Progenitor cell of endocrine pancreas (in vitro differentiated cells): ENCODE measurements at places on chromosomes 1 and 21.

DNA sequence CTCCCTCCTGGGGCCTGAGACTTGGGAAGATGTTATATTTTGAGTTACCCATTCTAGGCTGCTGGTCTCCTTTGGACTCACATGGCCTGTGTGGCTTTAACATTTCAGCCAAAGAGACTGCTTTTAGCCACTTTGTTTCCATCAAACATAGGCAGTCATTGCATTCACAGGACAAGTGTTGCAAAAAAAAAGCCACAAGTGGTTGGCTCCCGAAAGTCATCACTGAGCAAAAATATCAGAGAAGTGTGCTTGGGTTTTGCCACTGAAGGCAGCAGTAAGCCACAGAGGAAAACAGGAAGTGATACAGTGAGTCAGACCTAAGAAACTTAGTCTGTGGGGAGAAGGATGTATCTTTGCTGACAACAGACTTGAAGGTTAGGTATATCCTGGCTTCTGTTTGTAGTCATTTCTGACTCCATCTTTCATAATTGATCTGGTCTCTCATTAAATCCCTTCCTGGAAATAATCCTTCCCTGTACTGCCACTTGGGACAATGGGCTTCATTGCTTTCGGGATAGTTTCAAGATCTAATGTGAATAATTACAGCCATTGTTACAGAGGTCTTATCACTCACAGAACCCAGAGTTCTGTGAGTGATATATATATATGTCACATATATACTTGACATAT is 80.9 kb downstream of the COLGALT2 start:
- no peak for DNase-seq

DNA sequence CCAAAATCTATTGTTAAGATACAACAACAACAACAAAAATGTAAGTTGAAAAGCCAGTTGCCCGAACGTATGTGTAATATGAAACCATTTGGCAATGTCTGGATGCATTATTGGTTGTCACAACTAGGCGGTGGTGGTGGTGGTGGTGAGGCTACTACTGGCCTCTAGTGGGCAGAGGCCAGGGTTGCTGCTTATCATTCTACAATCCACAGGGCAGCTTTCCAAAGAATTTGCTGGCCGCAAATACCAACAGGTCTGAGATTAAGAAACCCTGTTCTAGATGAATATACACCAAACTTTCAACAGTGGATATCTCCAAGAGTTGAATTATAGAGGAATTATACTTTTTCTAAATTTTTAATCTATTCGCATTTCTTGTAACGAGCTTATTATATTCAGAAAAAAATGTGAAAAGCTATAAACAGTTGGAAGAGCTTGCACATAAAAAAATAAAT is 26.8 kb upstream of the ZNF697 start:
- DNase-seq = no peak

DNA sequence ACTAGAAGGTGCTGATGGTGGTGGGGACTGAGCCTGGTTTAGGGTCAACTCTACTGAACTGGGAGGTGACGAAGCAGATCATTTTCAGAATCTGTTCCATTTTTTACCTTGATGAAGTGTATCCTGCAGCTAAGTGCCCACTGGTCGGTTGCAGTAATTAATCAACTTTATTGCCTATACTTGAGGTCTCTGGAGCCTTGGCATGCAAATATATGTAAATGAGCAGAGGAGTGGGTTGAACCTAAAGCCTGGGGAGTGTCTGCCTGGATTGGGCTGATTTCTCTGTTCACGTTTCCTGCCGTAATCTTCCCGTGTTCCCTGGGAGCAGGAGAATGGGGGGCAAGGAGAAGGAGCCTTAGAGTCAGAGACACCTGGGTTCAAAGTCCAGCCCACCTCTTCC is 286.8 kb downstream of the PTPRU start:
- DNase-seq = peak; percentile 3

DNA sequence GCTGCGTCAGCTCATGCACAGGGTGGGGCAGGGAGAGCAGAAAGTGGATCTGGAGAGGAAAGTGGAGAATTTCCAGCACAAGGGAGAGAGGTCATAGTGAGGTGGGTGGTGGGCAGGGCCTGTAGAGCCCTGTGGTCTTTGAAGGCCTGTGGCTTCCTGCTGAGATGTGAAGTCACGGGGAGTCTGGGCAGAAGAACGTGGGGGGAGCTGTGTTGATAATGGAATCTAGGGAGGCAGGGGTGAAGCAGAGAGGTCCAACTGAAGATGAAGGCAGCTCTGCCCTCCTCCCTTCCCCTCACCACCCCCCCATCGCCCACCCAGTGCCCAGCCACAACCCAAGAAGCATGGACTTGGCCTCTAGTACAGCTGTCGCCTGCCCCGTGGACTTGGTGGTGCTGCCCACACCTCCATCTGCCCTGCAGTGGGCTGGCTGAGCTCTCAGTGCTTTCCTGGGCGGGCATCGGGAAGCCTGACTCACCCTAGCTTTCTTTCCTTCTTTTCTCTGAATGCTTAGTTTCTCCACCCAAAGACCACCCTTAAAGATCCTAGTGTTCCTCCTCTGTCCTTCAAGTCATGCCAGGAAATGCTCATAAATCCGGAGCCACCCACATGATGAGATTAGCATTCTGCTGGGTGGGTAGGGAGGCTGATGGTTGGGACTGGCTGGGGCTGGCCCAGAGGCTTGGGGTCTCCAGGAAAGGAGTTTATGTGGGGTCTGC is 186.1 kb downstream of the TRABD2B start:
- DNase-seq = no peak

DNA sequence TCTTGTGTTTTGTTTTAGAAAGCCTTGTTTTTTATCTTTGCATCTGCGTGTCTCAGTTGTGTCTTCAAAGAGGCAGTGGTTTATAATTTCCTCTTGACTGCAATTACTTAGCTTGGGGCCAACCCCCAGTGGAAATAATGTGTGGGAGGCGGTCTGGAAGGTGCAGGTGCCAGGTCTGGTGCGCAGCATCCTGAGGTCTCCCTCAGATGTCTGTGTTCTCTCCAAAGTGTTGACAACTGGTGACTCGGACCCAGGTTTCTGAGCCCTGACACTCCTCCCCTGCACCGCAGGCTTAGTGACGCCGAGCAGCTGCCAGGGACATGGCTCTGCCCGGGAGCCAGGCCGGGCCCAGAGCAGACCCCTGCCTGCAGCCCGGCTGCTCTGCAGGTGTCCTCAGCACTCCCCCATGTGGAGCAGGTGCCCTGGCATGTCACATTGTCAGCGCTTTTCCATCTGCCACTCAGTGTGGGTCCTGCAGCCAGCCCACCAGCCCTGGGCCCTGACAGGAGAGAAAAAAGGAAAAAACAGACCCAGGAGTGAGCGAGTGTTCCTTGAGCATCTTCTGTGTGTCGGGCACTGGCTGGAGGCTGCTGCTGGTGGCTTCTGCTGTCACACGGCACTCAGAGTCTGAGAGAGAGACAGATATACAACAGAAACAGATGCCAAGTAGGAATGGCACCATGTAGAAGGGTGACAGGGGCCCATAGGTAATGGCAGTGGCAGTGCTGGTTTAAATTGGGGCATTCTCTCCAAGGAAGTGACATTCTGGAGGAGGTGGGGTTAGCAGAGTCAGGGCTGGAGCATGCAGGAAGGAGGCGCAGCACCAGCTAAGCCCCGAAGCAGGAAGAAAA is 24.8 kb upstream of the SELENON start:
- DNase-seq = no peak

- no peak for DNase-seq
Observed at GRCh38 chr1:167927046-167927754, 9.3 kb upstream of the DCAF6 start.

DNA sequence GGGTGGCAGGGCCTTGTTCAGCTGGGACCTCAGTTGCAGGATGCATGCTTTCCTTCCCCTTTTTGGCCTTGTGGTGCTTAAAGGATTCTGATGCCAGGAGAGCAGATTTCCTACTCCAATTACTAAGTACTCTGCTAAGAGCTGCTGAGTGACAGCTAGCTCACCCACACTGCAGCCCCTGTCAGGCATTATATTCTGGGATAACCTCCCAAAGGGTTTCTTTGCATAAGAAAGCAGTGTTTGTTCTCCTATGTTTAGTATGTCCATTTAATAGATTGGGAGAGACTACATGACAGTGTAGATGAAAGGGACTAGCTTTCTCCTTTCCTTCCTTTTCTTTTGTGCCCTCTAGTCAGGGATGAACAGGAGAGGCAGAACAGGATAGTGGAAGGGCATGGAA is 100.7 kb downstream of the FAM78B start:
- DNase-seq = no peak

GRCh38 chr1:153614906-153615305 is 1.2 kb downstream of the S100A14 start:
- DNase-seq = no peak
